ENCODE measurements at places on chromosomes 11 and 22. TPM values are rescaled to one million over a fixed set of nuclear protein-coding genes. Genes with fewer than 3 reads are reported as not detected.

DNA sequence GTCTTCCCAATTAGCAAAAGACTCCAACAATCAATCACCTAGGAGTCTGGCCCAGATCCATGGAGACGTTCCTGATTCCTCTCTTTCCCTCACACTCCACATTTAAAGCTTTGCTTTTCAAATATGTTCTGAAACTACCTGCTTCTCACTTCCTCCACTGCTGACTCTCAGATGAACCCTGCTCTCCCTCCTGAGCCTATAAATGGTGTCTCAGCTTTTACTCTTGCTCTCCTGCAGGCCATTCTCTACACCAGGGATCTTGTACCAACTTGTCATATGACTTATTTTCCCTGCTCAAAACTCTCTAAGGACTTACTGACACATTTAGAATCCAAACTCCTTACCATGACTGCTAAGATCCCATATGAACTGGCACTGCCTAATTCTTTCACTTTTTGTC lies 138.4 kb upstream of the DDI1 start:
- DNase-seq: no peak

APOBEC3C gene
- 8.0 TPM for total RNA-seq

SMIM35 gene
- total RNA-seq: not detected

GRCh38 chr11:76839311-76839710 lies 21.4 kb upstream of the ACER3 start:
- DNase-seq: no peak

DNA sequence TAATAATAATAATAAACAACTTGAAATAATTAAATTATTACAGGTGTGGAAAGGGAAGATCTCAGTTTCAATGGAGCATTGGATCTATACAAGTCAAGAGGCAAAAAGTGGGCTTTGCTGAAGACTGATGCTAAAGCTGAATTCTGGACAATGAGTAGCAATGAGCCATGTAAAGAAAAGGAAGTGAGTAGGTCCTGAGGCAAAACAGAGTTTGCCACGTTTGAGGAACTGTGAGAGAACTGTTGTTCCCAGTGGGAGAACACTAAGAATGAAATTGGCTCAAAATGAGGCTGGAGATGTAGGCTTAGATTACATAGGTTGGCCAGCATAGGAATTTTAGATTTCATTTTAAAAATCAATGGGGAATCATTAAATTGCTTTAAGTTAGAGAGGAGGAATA lies 33.9 kb upstream of the TEAD1 start:
- DNase-seq: no peak

DNA sequence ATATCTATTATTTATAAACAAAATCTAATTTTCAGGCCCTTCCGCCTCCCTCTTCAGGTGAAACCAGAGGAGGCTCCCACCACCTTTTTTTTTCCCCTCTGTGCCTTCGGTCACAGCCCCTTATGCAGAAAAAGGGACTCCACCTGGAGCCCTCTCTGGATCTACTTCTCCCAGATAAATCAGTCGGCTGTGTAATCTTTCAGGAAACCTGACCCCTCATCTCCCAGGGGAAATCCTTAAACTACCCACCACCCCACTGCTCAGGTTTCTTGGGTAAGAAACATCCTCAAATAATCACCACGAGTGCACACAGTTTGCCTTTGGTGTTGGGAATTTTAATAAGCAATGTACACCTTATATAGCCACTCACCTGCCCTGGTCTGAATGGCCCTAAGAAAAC lies 104.2 kb downstream of the NAV2 start:
- DNase-seq: no peak

- DNase-seq: no peak
These were observed 22.5 kb downstream of the CTSC start for GRCh38 chr11:88315015-88315414.

DNA sequence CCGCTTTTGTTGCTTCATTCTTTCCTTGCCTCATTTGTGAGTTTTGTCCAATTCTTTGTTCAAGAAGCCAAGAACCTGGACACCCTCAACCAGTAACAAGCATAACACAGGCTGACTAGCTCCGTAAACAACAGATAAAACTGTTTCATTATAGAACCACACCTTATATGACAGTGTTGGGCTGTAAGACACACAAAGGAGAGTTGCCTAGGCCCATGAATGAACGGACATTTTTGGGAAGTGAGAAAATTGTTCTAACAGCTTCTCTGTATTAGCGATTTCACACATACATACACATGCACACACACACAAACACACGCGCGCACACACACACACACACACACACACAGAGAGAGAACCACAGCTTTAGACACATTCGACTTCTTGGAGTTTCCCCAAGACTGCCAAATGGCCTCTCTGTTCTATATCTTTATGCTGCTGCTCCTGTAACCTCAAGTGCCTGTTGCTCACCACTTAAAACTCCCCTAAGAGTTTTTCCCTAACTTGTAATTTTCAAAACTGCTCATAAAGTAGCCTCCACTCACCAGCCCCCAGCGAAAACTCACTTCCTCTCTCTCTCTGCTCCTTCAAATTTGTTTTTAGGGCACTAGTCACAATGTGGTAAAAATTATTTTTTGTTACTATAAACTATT lies 35.9 kb downstream of the CTSC start:
- no peak for DNase-seq

- no peak for DNase-seq
These were observed 230.5 kb downstream of the MIAT start for GRCh38 chr22:26887916-26888315.

BEST1 gene
- 0.62 TPM for total RNA-seq

SFI1 gene
- 3.3 TPM for total RNA-seq

- DNase-seq: no peak
These were observed 58.2 kb downstream of the MYEOV start for GRCh38 chr11:69352166-69352565.

P2RY6 gene
- 2.5 TPM for total RNA-seq

KCNJ4 gene
- 0.60 TPM for total RNA-seq

ATL3 gene
- 48.5 TPM for total RNA-seq

OR2AG2 gene
- total RNA-seq: 0.06 TPM

GRCh38 chr11:64564947-64565889 lies 25.8 kb upstream of the SLC22A12 start:
- DNase-seq: no peak

- DNase-seq: no peak
These were observed 15.6 kb downstream of the SIAE start for GRCh38 chr11:124657904-124658303.

GRCh38 chr11:76832361-76832760 lies 28.4 kb upstream of the ACER3 start:
- DNase-seq: no peak

- DNase-seq: no peak
These were observed 247.3 kb downstream of the MN1 start for GRCh38 chr22:27554106-27554811.

GRCh38 chr11:68403831-68404230 lies 56.7 kb upstream of the PPP6R3 start:
- no peak for DNase-seq

PHF21B gene
- total RNA-seq: 0.66 TPM

- DNase-seq: no peak
These were observed 20.2 kb downstream of the RASD2 start for GRCh38 chr22:35560824-35561223.

- no peak for DNase-seq
These were observed 22.0 kb upstream of the CAT start for GRCh38 chr11:34416766-34417165.

DNA sequence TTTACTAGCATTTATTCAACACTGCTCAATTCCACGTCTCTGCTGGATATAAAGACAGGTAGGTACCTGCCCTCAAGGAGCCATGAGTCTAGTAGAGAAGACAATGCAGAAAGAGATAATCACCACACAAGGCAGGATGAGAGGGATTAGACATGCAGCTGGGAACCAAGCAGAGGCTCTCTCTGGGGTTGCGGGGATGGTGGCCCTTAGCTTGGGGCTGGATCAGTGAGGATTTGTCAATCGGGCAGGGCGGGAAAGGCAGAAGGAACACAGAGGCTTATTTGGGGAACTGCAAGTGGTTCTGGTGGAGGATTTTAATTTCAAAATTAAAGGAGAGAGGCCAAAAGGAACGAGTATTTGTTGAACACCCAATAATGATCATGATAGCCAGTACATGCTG lies 8.5 kb upstream of the DMC1 start:
- DNase-seq: no peak

CNTF gene
- 0.72 TPM for total RNA-seq

CDC42BPG gene
- not detected for total RNA-seq

All from H4 (cell line).